ENCODE measurements at places on chromosomes 13 and 19.

GRCh38 chr19:48900477-48901406 is 630 bp downstream of the NUCB1 start:
- peak; percentile 44 for DNase-seq

GRCh38 chr13:109101550-109102144 is 472.2 kb downstream of the MYO16 start:
- DNase-seq, result no peak

- DNase-seq, result no peak
Observed at GRCh38 chr13:28094306-28094705, 6.1 kb downstream of the FLT3 start.

- no peak for DNase-seq
Observed at GRCh38 chr13:110161112-110161882, 145.7 kb downstream of the COL4A1 start.

DNA sequence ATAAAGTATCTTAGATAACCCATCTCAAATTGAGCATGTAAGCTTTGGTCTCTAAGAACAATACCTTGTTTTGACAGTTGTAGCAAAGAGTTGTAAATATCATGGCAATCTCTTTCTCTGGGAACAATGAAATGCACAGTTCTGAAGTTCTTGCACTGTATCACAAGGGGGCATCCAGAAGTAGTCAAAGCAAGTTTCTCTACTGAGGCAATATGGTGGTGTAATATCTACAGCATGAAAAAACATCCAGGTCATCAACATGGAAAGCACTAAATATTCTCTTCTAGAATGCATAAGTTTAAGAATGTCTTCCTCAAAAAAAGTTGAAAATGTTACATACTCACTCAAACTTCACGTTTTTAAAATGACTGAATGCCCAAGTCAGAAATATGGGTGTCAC is 19.6 kb downstream of the MTMR6 start:
- no peak for DNase-seq

GRCh38 chr13:67619351-67619994 is 389.3 kb upstream of the PCDH9 start:
- DNase-seq, result no peak

- no peak for DNase-seq
Observed at GRCh38 chr19:8214802-8215201, 5.6 kb downstream of the CERS4 start.

GRCh38 chr19:32661318-32661717 is 13.7 kb downstream of the ANKRD27 start:
- no peak for DNase-seq

GRCh38 chr13:66940113-66940512 is 290.0 kb downstream of the PCDH9 start:
- DNase-seq, result no peak

GRCh38 chr19:5935473-5936291 is 21.6 kb downstream of the CAPS start:
- DNase-seq, result no peak

GRCh38 chr19:49338691-49339300 is 3.6 kb downstream of the CD37 start:
- DNase-seq, result peak; percentile 55

DNA sequence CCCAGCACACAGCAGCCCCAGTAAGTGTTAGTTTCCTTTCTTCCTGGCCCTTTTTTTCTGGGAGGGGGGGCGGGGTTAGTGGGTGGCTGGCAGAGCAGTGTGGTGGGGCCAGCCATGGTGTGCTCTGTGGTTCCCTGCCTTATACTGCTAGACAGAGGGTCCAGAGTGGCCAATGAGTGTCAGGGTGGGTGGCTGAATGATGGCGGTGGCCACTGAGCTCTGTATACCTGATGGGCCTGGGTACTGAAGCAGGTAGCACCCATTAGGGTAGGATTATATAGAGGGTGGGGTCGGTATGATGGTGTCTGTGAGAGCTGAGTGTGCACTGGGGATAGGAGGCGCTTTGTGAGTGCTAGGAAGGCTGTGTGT is 13.8 kb downstream of the CIC start:
- DNase-seq, result no peak

- no peak for DNase-seq
Observed at GRCh38 chr13:60327511-60327910, 69.5 kb upstream of the TDRD3 start.

GRCh38 chr13:65125236-65125635 is 2104.9 kb downstream of the PCDH9 start:
- no peak for DNase-seq

DNA sequence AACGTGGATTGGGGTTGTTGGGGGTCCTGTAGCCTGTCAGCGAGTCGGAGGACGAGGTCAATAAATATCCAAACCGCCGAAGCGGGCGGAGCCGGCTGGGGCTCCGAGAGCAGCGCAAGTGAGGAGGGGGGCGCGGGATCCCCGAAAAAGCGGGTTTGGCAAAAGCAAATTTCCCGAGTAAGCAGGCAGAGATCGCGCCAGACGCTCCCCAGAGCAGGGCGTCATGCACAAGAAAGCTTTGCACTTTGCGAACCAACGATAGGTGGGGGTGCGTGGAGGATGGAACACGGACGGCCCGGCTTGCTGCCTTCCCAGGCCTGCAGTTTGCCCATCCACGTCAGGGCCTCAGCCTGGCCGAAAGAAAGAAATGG is 754 bp upstream of the SIX5 start:
- DNase-seq, result no peak

- peak; percentile 6 for DNase-seq
Observed at GRCh38 chr19:37778613-37779126, 716 bp downstream of the ZNF573 start.

GRCh38 chr13:95298971-95299621 is 2.2 kb downstream of the ABCC4 start:
- no peak for DNase-seq

DNA sequence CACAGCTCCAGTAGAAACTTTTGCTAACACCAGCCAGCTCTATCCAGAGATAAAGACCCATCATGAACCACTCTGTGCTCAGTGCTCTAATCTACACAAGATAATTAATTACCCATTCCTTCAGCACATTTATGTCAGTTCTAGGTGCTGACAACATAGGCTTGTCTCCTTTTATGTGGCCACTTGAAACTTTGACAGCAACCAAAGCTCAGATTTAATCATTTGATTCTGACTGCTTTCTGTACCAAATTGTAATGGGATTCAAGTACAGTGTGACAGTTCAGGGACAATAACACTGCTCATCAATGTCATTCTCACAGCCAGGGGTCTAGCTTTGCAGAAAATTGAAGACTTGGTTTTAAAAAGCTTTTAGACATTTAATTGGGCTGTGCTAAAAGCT is 266.6 kb downstream of the KCTD12 start:
- no peak for DNase-seq

DNA sequence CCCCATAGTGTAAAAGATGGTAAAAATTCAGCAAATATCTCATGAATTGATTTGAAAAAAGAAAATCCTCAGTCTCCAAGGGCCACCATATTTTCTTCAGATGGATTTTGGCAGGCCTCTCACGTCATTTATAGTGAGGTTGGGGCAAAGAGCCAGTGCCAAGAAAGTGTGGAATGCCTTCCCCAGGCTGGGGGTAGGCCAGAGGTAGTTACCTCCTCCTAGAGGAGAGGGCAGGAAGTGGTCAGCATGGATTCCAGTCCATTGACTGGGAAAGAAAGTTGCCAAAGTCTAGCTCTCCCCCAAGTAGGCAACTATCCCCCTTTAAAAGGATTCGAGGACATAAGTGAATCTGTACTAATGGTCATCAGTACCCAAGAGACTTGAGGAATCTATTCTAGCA is 68.4 kb upstream of the KCTD4 start:
- no peak for DNase-seq

DNA sequence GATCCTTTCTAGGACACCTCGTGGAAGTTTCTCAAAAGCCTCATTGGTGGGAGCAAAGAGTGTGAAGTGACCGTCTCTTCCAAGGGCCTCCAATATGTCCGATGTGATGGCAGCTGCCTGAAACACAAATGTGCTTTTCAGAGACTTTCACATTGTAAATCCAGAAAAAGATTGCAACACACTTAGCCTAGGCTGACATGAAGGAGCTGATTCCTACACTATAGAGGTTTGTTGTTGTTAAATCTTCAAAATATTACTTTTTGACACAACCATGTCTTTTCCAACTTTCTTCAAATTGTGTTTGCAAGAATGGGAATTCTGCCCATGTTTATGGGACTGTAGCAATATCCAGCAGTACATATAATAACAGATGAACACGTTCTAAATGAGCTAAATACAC is 12.4 kb downstream of the POSTN start:
- no peak for DNase-seq

GRCh38 chr13:21986602-21987001 is 315.7 kb downstream of the FGF9 start:
- no peak for DNase-seq

DNA sequence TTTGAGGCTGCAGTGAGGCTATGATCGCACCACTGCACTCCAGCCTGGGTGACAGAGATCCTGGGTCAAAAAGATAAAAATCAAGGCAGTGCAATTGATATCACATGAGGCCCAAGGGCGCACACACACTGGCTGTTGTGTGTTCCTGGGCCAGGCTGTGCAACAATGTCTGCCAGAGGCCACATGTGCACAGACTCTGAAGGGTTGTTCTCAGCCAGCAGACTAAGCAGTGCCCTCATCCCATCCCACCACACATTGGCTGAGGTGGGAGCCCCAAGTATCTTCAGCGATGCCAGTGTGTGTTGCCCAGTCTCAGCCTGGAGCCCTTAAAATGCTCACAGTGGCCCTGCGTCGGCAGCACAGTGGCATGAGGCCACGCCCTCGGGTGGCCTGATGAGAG is 12.6 kb downstream of the PEX11G start:
- no peak for DNase-seq

DNA sequence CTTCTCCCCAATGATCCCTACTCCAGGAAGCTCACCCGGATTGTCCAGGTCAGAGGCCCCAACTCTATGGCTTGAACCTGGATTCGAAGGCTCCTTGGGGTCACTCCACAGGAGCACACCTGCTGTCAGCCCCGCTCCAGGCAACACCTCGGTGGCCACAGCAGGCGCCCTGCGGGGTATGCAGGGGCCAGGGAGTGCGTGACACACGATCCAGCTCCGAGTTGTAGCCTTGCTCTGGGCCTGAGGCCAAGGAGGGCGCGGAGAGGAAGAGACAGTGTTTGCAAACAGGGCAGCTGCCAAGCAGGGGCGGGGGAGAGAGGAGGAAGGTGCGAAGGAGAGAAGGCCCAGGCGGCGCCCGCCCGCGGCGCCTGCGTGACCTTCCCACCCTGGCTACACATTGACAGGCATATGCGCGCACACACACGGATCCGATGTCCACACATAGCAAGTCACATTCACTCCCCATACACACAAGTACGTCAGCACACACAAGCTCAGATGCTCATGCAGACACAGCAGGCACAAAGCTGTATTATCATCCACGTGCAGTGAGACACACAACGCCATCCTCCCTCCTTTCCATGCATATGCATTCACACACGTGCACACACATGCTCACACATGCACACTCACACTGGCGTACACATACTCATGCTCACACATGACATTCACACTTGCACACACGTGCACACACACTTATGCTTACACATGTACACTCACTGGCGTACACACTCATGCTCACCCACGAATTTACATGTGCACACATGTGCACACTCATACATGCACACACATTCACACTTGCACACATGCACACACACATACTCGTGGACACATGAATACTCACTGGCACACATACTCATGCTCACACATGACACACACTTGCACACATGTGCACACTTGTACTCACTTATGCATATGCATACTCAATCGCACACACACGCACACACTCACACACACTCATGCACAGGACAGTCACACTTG is 10.4 kb downstream of the SBK2 start:
- no peak for DNase-seq

GRCh38 chr13:111291908-111292307 is 28.5 kb upstream of the TEX29 start:
- DNase-seq, result no peak

DNA sequence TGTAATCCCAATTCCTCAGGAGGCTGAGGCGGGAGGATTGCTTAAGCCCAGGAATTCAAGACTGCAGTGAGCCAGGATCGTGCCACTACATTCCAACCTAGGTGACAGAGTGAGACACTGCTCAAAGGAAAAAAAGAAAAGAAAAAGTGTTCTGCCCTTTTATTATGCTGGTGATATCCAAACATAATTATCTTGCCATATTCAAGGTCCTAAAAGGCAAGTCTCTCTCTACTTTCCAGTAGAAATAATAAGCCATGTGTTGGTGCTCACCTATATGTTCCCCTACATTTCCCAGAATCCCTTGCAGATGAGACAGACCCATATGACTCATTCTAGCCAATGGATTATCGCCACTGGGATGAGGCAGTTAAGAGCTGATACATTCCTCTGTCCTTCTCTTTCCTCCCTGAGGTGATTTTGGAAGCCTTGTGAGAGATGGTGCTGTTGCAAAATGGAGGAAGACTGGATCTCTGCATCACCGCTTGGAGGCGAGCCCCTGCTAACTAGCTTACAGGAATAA is 58.3 kb upstream of the MRI1 start:
- DNase-seq, result no peak

DNA sequence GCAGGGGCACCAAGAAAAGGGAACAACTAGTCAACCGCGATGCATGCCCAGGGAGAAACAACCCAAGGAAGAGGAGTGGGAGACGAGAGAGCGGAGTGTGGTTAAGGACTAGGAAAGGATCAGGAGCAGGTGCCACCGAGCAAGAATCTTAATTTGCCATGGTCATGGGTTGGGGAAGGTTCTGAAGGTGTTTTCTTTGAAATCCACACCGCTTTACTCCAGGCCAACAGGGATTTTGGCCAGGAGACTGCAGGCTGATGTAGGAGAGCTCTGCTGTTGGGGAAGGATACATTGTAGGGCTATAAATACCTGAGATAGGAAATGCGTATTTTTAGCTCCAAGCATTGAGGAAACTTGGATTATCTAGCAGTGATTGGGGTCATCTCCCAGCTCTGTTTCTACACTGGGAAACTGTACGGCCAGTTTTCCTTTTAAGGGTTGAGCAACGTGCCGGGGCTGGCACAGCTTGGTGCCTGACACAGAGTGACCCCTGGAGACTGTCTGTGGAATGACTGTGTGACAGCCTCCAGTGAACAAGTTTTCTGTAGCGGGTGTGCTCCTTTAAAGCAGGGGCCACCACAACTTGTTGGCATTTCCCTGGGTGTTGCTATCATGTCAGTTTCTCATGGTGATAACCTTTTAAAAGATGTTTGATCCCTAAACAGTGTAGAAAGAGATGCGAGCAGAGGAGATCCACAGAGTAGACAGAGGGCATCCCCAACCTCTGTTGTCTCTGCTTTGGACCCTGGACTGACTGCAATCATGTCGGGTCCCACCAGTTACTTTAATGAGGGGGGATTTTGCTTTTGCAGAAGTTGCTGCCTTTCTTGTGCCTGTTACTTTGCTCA is 34.3 kb downstream of the ZNF536 start:
- DNase-seq, result peak; percentile 68

DNA sequence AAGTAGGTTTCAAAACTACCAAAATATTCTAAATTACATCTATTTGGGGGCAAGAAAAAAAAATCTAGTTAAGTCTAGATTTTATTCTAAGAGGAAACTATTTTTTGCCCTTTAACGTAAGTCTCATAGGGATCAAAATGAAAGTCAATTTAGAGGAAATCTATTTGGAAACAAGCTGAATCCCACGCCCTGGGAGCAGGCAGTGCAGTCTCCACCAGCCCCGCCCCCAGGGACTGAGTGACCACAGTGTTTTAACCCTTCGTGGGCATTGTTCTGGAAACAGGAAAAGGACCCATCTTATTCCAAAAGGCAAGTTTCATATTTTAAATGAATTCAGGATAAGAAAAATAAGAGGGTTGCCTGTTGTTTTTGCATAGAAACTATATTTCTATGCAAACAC is 209.7 kb downstream of the SPRY2 start:
- peak; percentile 71 for DNase-seq

- no peak for DNase-seq
Observed at GRCh38 chr13:26697069-26697955, 63.3 kb downstream of the GPR12 start.

GRCh38 chr13:76882431-76882830 is 3.8 kb downstream of the KCTD12 start:
- DNase-seq, result no peak

Measured in HEK293T (cell line).